Activated gamma-delta T cell treated with Interleukin-2 at 50 U/mL for 16 hours (primary cell): ENCODE measurements at places on chromosomes 5 and 9.

DNA sequence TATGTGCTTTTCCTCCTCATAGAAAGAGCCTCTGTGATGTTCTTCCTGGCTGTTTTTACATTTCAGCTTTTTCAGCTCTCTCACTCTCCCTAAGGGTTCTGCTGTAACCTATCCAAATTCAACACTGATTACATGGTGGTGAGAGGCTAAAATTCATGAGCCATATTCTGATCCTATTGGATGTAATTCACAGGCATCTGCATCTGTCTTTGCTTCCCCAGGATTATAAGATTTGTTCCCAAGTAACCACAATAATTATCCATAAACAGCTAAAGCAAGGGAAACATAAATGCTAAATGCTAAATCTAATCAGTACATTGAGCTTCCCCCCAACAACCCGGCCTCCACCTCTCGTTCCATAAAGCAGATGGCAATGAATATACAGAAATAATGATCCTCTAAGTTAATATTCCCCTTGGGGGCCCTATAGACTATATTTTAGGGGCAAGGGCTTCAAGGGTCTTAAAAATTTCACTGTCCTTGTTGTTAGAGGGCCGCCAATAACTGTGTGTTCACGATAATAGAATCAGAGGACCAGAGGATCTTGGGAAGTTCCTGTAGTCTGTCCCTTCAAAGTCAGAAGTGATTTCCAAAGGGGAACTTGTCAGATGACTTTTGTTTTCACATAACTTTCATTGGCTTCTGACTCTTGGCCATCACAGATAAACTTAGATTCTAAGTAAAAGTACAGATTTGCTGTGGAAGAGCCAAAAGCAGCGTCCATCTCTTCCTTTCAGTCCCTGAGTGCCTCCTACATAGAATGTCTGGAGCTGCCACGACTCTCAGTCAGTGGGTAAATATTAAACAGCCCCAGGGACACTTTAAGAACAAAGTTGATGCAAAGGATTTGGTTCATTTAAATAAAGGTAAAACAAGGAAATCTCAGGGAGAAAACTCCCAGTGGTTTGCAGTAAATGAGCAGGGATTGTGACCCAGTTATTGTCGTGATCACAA, 125.6 kb downstream of the ALDH1A1 start:
- no peak for DNase-seq

DNA sequence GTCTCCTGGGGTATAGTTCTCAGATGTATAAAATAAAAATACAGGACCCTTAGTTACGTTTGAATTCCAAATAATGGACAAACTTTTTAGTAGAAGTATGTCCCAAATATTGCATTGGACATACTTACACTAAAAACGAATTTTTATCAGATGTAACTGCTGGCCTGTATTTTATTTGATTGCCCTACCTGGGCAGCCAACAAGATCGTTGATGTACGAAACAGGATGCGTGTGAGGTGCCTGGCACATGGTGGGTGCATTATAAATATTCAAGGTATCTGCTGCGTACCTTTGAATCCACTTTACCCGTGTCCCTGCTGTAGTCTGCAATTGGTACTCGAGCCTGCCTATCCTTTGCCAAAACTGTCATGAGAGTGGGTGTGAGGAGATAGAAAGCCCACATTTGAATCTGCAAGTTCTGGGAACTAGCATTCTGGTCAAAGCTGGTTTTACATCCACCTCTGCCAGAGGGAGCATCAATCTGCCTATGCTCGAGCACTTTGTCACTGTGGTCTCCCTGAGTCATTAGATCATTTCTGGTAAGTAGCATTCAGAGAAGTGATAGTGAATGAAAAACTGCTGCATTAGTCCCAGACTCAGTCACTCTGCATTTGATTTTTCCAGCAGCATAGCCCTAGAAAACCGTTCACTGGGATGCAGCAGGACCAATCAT, 133.7 kb upstream of the IQGAP2 start:
- DNase-seq: no peak

DNA sequence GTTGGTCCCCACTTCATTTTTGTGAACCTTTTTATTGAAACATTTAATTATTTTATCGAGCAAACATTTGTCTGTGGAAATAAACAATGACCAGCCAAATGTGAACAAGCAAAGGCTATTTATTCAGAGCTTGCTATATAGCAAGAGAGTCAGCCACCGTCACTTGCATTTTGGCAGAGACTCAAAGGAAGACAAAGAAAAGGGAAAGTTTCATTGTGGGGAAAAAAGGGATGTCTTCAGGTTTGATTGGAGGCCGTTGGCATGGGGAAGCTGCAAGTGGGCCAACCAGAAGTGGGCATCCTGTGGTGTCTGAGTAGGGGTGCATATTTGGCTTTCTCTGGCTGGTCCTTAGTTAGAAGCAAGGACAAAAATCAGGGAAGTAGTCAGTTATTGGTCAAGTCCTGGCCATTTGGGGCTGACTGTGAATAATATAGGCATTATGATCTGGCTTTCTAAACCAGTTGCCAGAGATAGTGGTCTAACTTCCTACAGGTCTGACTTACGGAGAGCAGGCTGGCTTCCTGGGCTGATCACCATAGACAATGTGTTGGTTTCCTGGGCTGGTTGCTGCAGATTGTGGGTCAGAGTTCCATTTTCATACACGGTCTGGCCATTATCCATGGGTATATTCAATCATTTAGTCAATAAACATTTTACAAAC, 16.6 kb downstream of the ENC1 start:
- DNase-seq: no peak

DNA sequence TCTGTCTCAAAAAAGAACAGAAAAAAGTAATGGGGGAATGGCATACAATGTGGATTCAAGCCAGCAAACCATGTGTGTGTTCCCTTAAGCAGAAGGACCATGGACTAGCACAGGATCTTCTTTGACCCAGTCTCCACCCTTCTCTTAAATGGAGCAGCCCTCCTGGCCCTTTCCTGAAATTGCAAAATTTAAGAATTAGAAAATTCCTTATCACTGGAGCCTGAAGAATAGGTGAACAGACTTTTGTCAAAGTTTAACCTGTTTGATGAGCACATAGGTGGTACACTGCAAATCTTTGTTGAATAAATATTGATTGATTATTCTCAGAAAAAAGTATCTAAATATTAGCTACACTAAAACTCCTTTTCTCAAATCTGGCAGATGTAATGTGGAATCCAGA, 12.6 kb downstream of the DMGDH start:
- no peak for DNase-seq

DNA sequence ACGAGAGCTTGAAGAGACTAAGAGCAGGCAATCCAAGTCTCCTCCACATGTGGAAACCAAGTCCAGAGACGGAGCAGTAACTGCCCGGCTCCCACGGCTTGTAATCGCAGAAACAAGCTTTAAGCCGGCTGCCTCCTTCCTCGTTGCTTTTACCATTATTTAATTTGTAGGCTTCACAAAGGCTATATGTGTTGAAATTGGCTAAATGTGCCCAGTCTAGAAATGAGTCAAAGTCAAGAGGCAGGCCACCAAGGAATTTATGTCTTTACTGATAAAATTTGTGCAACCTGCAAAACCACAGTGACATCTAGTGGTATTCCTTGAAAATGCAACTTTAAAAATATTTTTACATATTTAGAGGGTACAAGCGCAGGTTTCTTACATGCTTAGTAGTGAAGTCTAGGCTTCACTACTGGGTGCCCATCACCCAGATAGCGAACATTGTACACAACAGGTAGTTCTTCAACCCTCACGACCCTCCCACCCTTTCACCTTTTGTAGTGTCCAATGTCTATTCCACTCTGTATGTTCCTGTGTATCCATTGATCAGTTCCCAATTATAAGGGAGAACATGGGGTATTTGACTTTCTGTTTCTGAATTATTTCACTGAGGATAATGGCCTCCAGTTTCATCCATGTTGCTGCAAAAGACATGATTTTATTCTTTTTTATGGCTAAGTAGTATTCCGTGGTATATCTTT, 33.5 kb upstream of the EBF1 start:
- no peak for DNase-seq

DNA sequence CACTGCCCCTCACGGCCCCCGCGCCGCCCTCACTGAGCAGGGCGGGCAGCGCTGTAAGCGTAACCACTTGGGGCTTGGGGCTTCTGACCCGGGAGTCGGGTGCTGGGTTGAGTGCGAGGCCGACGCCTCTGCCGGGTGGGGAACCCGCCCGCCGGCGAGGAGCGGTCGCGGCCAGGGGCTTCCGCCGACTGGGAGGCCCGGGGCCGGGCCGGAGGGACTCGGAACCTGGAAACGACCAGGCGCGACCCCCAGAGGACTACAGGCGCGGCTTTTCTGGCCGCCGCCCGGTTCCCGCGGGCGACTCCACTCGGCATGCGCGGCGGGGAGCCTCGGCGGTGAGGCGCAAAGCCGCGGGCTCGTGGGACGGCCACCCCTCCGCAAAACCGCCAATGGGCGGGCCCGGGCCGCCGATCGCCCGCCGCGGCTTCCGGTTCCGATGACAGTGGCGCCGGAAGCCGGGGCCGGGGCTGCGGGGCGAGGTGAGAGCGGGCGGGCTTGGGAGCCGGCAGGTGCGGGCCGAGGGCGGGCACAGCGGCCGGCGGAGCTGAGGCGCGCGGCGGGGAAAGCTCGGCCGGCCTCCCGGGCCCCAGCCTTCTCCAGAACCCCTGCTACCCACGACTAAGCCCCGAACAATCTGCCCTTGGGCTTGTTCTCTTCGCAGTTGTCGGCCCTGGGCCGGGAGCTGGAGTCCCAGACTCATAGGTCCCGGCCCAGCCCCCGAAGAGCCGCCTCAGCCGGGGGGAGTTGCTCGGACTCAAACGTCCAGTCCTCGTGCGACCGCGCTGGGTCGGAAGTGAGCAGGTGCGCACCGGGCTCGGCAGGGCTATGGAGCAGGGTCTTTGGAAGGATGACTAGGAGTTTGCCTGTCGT, at the start of gene RMND5B:
Gene RMND5B (plus strand): TSS at position 439 of the 870 bp plus-strand sequence. CDS start 7,106 bp downstream, outside the sequence.
- peak; percentile 76 for DNase-seq

- no peak for DNase-seq
Observed at GRCh38 chr5:52455920-52456319, 331.8 kb upstream of the ITGA1 start.

GRCh38 chr5:83444445-83444844, 27.1 kb upstream of the VCAN start:
- DNase-seq: no peak

DNA sequence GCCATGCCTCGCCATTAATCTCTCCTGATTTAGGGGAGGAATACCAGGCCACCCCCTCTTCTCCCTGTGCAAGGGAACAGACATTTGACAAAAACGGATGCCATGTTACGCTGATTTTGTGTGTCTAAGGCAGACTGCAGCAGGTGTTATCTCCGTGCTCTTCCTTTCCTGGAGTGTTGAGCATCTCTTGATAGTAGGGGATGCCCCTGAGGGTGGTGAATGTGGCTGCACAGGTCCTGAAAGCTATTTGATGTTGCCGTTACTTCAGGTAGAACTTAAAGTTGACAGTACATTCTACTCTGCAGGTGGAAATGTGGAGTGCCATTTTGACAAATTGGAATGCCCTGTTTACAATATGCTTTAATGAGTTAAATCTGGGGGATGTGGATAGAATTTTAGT, 21.5 kb downstream of the TENT4A start:
- no peak for DNase-seq

DNA sequence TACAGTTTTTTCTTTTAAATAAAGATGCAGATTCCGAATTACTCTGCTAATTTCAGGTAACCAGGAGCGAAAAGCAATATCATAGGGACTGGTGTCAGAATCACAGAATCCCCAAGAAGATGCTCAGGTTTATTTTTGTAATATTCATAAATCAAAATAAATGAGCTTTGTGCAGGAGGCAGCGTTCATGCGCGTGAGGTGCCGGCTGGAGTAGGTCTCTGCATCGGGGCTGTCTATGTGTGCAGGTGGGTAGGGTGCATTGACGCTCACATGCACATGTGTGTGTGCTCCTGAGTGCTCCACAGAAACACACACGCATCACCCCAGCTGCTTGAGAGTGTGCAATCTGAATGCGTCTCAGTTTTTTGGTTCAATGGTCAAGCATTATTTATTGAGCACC, 226.4 kb downstream of the PBX3 start:
- no peak for DNase-seq

DNA sequence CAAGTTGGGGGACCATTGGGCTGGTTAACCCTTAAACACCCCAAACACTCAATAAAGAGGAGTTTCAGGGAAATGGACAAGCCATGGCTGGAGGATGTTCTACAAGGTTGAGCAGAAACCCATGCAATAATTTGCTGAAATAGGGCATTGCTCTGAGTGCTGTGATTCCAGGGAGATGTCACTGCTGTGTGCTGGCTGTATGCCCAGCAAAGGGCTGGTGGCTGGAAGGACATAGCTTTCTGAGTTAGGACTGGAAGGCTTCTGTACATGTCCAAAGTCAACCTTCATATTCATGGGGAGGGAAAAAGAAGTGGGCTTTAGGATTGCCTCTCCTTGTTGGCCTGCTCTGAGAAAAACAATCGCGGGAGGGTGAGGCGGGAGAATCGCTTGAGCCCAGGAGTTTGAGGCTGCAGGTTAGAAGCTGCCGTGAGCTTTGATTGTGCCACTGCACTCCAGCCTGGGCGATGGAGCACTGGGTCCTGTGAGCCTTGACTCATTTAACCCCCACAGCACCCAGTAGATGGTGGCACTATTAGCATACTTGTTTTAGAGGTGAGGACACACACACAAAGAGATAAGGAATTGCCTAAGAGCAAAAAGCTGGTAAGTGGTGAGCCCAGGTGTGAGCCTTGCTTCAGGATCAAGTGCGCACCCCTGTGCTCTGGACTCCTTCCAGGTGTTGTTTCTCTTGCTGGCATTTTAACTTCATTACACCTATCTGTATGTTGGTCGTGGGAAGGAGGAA, 20.4 kb downstream of the IL12B start:
- no peak for DNase-seq

GRCh38 chr5:173020154-173020581, 36.0 kb upstream of the CREBRF start:
- no peak for DNase-seq

DNA sequence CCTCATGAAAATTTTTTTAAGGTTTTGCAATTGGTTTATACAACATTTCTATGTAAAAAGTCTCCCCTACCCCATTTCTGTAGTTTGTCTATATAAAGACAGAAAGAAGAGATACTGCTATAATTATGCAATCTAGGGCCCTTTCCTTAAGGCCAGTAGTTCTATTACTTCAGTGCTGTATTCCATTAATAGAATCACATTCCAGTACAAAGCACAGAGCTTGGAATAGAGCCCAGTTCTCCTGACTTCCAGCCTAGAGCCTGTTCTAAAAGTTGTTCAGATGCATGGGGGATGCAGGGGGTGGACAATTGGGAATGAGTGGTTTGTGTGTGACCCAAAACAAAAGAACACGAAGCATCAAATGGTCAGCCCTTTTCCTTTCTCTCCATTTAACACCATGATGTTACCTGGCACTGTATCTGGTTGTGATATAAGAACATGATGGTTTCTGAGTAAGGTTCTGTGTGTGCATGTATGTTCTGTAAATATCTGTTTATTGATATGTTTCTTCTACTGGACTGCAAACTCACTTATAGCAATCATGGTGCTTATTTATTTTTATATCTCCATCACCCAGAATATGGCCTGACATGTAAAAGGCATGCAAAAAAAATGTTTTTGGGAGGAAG, 8.2 kb upstream of the GRAMD2B start:
- no peak for DNase-seq

- no peak for DNase-seq
Observed at GRCh38 chr5:17340379-17340778, 122.9 kb downstream of the BASP1 start.

GRCh38 chr5:121218086-121218485, 633.6 kb upstream of the FTMT start:
- no peak for DNase-seq

GRCh38 chr9:99350461-99350860, 128.4 kb downstream of the SEC61B start:
- DNase-seq: no peak

GRCh38 chr9:316382-316965, 101.8 kb downstream of the DOCK8 start:
- DNase-seq: no peak

GRCh38 chr5:88673253-88674105, 209.5 kb downstream of the MEF2C start:
- DNase-seq: no peak

- no peak for DNase-seq
Observed at GRCh38 chr5:80229902-80230255, 26.0 kb downstream of the SERINC5 start.
